ENCODE measurements at places on chromosomes 3 and 15. TPM values are rescaled to one million over a fixed set of nuclear protein-coding genes. Genes with fewer than 3 reads are reported as not detected.

DNA sequence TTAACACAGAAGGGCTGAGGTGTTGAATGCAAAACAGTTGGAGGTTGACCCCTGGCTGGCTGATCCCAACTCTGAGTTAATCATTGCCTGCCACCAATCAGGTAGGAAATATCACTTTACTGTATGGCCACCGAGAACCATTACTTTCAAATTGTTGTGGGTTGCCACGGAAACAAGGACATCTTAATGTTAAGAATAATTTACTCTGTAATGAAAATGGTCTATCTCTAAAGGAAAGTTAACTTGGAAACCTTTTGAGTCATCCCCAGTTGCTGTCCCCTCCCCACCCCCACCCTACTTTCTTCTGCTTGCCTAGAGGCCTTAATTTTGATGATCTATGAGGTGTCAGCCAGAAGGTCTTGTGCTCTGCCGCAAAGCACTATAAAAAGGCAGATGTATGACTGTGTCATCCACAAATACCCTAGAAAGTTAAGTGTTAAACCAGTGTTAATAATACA, 78.7 kb upstream of the SNRK start:
- no peak for DNase-seq

DNA sequence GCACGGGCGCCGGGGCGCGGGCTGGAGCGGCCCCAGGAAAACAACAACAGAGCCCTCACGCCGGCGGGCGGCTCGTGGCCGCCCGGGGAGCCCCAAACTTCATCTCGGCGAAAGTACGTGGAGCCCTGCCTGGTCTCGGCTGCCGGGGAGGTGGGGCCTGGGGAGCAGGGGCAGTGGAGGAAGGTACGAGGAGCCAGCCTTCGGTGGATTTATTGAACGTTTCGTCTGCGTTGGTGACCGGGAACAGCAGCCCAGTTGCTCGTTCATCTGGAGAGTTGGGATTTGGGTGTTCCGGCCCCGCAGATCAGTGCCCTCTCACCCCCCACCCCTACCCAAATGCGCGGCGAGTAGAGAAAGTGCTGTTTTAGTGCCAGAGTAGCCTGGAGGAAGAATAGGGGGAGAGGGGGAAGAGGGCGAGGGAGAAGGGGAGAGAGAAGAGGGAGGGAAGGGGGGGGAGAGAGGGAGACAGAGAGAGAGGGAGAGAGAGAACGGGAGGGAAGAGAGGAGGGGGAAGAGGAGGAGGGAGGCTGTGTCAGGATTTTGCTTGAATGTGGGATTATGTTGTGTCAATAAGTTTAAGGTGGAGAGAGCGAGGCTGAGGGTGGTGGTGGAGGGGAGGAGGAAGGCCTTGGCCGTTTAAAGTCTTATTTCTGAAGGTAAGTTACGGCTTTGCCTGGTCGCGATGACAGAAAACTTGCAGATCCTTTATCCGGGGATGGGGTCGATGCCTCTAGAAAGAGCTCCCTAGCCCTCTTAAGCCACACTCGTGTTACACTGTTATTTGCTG, 970 bp downstream of the BBX start:
- DNase-seq, result peak; percentile 19

- no peak for DNase-seq
Observed at GRCh38 chr3:2908693-2909351, 201.4 kb downstream of the IL5RA start.

DNA sequence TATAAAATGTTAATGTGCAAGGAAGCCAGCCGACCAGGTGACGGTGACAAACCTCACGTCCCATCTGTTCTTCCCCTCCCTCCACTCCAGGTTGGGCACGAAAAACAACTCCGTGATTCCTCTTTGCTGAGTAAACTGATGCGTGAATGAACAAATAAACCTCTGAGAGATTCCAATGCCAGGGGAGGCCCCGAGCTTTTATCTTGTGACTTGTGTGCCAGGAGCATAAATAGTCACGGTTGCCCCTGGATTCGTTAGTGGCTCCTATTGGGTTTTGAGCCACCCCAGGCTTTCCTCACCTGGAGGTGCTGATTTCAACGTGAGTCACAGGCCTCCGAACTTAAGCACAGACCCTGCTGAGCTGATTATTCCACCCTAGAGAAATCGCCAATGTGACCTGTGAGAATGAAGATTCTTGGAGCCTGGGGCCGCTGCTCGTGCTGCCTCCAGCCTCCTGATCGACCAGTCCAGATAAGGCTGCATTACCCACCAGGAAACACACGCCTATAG, 119.2 kb downstream of the SHQ1 start:
- DNase-seq, result no peak

DNA sequence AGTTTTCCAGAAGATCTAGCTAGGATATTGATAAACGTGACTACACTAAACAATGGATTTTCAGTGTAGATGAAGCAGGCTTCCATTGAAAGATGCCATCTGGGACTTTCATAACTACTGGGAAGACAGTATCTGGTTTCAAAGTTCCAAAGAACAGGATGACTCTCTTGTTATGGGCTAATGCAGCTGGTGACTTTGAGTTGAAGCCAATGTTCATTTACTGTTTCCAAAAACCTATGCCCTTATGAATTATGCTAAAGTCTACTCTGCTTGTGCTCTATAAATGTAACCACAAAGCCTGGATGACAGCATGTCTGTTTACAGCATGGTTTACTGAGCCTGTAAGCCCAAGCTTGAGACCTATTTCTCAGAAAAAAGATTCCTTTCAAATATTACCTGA, 245.4 kb downstream of the GBE1 start:
- no peak for DNase-seq

GRCh38 chr3:50233176-50233575, 2.8 kb upstream of the GNAI2 start:
- DNase-seq, result no peak

DNA sequence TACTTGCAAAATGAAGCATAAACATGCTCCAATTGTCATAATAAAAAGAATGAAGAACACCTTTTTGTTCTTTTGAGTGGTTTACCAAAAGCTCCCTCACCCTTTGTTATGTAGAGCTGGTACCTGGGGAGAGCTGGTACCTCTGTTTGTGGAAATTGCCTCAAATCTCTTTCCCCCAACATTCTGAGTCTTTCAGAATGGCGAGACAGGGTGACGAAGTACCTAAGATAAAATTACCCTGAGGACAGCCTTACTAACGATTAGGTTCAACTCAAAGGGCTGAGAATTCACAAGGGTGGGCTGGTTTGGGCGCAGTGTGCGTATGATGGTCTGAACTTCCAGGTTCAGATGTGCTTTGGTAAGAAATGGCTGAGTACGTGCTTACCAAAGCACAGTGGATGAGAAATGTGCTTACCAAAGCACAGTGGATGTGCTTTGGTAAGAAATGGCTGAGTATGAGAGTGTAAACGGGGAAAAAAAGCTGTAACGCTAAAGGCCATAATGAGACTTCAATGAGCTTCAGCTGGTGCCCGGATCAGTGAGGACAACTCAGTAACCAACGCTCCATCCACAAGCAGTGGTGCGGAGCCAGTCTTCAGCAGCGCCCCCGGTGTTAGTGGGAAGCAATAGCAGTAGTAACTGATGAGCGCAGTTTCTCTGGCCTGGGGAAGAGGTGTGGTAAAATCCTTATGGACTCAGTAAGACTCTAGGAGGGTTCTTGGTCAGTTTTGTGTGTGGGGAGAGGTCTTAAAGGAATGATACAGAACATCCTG, 72.3 kb upstream of the LRIG1 start:
- DNase-seq, result no peak

- DNase-seq, result no peak
Observed at GRCh38 chr3:184305577-184305976, 6.5 kb downstream of the PSMD2 start.

DNA sequence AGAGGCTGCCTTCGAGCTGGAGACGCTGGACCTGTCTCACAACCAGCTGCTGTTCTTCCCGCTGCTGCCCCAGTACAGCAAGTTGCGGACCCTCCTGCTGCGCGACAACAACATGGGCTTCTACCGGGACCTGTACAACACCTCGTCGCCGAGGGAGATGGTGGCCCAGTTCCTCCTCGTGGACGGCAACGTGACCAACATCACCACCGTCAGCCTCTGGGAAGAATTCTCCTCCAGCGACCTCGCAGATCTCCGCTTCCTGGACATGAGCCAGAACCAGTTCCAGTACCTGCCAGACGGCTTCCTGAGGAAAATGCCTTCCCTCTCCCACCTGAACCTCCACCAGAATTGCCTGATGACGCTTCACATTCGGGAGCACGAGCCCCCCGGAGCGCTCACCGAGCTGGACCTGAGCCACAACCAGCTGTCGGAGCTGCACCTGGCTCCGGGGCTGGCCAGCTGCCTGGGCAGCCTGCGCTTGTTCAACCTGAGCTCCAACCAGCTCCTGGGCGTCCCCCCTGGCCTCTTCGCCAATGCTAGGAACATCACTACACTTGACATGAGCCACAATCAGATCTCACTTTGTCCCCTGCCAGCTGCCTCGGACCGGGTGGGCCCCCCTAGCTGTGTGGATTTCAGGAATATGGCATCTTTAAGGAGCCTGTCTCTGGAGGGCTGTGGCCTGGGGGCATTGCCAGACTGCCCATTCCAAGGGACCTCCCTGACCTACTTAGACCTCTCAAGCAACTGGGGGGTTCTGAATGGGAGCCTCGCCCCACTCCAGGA, 21.1 kb downstream of the NRROS start:
- no peak for DNase-seq

GRCh38 chr3:101172516-101172915, 147.9 kb downstream of the IMPG2 start:
- DNase-seq, result no peak

DNA sequence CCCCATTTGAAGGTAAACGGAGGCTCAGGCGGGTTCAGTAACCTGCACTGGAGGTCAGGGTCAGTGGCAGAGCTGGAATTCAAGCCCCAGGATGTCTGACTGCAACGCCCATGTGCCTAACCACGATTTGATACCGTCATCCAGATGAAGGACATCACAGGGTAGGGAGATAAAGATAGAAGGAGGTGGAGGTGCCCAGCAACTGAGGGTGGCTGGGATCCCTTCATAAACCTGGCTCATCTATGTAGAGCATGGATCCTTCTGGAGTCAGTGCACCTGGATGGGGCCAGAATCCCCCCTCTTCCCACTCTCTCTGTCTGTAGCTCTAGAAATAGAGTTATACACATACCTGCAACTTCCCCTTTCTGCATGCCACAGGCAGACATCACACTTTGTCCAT, 41.3 kb downstream of the GOLGA8S start:
- no peak for DNase-seq

GRCh38 chr3:152834191-152834775, 648 bp upstream of the P2RY1 start:
- no peak for DNase-seq

DNA sequence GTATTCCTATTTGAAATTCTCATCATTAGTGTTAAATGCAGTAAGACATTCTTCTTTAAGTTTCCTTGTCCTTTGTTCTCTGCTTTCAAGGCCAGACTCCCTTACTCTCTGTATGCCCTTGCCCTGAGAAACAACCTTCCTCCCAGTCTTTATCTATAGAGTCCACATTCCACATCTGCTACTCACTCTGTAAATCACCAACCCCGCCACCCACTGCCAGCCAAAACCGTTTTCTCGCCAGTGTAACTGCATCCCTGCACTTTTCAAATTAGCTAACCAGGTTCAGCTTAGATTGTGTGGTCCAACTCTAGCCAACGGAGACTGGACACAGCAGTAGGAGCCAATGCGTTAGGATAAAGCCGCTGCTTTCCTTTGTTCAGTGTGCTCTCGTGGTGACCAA, 402.4 kb upstream of the PDZRN3 start:
- DNase-seq, result no peak

GRCh38 chr3:117439812-117440211, 730.2 kb downstream of the TUSC7 start:
- DNase-seq, result no peak

GRCh38 chr3:160869825-160870224, 113.8 kb downstream of the PPM1L start:
- DNase-seq, result peak; percentile 33

- DNase-seq, result no peak
Observed at GRCh38 chr3:53077476-53078220, 31.8 kb upstream of the SFMBT1 start.

DNA sequence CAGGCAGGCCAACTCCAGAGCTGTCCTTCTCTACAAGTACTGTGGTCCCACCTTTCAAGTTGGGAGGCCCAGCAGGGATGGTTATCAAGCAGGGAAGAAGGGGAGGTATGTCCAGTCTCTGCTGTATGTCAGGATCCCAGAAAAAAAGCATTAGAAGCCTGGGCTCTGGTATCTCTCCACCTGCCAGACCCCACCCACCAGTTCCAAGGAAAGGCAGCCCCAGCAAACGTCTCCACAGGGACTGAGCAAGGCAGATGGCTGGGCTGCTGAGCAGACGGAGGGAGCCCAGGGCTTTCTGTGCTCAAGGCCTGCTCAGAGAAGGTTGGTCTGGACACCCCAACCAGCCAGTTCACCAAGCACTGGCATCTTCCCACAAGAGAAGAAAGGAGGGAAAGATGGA, 287.8 kb downstream of the XXYLT1 start:
- no peak for DNase-seq

GRCh38 chr15:92662762-92663161, 7.2 kb upstream of the FAM174B start:
- DNase-seq, result no peak

DNA sequence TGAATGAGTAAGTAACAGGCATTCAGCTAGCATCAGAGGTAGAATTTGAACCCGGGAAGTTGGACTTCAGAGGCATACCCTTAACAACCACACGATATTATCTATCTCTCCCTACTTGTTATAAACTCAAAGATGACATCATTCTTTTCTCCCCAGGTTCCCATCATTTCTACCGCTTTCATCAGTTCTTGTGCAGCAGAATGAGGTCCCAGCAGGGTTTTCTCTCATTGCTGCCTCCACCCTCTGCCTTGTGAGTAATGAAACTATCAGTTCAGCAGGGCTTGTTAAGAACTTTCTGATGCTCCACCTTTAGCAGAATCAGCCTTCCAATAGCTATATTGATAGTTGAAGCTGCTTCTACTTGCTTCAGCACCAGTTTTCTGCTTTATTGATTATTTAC, 487.5 kb upstream of the KCNMB2 start:
- no peak for DNase-seq

GRCh38 chr15:59158701-59159034, 48.0 kb upstream of the LDHAL6B start:
- no peak for DNase-seq

GRCh38 chr3:102159810-102160451, 274.9 kb upstream of the ZPLD1 start:
- no peak for DNase-seq

DNA sequence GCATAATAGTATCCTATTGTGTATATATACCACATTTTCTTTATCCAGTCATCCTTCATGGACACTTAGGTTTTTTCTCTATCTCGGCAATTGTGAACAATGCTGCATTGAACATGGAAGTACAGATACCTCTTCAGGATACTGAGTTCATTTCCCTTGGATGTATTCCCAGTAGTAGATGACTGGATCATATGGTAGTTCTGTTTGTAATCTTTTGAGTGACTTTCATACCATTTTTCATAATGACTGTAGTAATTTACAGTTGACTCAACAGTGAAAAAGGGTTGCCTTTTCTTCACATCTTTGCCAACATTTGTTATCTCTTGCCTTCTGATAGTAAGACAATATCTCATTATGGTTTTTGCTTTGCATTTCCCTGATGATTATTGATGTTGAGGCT, 21.8 kb downstream of the MYH15 start:
- no peak for DNase-seq

GRCh38 chr3:162534431-162534830, 1037.8 kb downstream of the OTOL1 start:
- no peak for DNase-seq

Gene TCTA
- total RNA-seq, result 14.9 TPM

Gene SERPINI1
- total RNA-seq, result 5.1 TPM

Gene NEIL1
- 13.5 TPM for total RNA-seq

Gene PRR20G
- total RNA-seq, result not detected

Gene CEP19
- 1.0 TPM for total RNA-seq

All from left ventricle myocardium superior (tissue), 1 donor.